ENCODE measurements at places on chromosomes 12 and 14.

DNA sequence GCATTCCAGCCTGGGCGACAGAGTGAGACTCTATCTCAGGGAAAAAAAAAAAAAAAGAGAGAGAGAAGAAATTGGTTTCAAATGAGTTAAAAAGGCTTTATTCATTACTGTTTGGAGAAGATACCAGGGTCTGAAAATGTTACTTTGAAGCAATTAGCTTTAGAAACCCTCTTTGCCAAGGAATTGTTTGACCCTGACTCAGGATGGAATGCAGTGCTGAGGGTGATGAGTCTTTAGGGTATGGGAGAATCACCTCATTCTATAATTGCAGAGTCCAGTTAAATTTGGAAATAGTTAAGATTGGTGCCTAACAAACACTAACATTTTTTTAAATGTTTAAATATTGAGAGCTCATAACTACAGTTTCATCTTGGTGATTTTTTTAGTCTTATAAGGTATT is 13.3 kb downstream of the RAP1B start:
- no peak for DNase-seq

- no peak for DNase-seq
Measured at GRCh38 chr12:67966560-67966959, 22.7 kb upstream of the IFNG-AS1 start.

DNA sequence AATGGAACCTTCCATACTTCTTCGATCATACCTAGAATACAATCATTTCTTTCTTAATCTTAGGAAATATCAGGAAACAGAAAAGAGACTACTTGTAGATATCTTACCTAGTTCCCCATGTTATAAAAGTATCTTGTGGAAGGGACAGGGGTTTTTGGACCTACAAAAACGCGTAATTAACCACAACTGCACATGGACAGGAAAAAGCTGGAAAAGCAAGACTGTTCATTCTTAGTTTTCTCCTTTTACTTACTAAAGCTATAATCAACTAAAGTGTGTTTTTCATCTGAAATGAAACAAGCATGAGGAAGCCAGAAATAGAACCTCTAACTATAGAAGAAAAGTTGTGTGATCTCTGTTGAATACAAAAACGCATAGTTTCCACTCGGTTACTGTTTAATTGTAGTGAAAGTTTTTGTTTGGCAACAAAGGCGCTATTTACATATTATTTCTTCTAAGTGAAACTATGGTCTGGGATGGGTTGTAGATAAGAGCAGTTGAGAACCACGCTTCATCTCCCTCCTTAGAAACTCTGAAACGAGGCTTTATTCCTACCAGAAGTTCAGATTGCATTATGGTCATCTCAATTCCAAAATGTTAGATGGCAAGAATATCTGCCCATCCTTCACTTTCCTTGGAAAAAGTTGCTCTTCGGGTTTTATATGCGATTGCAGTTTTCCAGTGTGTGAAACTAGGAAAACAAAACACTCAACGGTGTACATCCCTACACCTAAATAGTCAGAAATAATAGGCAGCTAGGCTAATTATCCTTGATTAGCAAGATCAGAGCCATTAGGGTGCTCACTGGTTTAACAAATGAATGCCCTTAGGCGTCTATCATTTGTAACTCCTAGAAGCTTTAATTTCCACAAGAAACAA is 1.1 kb downstream of the BCAT1 start:
- DNase-seq: no peak

- no peak for DNase-seq
Measured at GRCh38 chr14:69647213-69647612, 35.8 kb downstream of the SUSD6 start.

- DNase-seq: no peak
Measured at GRCh38 chr14:43308421-43309110, 1198.5 kb downstream of the FSCB start.

GRCh38 chr12:11846488-11846887 is 197.0 kb downstream of the ETV6 start:
- DNase-seq: no peak

GRCh38 chr12:27919671-27920235 is 52.8 kb downstream of the PTHLH start:
- DNase-seq: no peak

- DNase-seq: no peak
Measured at GRCh38 chr12:56190695-56191155, 1.4 kb upstream of the SMARCC2 start.

DNA sequence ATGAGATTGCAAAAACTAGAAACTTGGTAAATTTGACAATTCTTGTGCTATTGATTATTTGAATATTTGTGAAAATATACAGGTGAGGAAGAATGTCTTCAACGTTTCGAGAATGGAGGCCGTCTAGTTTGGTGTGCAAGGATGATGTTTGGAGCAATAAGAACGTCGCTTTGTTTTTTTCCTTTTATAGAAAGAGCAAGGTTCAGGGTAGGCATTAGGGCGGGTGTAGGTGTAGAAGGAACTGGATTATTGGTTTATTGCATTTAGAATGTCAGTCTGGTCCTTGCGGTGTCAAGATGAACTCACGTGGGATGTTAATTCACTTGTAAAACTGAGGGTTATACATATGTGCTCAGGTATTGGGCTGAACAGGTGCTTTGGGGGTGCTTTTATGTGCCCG is 1.1 kb downstream of the RPS26 start:
- no peak for DNase-seq
